ENCODE measurements at places on chromosomes 4 and X.

DNA sequence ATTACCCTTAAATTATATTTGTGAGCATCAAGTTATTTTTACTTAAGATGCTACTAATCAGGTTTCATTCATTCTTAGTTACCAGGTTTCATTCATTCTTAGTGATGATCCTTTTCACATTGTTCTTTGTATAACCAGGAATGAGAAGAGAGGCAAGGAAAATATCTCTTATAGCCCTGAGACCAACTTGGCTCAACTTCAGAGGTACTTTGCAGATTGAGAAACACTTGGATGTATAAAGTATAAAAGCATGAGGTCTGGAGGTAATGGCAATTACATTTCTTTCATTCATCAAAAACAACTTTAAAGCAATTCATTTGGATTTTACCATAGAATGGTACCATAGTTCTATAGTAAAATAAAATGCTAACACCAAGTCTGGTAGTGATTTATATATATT, 231.0 kb downstream of the PRDM5 start:
- no peak for DNase-seq

DNA sequence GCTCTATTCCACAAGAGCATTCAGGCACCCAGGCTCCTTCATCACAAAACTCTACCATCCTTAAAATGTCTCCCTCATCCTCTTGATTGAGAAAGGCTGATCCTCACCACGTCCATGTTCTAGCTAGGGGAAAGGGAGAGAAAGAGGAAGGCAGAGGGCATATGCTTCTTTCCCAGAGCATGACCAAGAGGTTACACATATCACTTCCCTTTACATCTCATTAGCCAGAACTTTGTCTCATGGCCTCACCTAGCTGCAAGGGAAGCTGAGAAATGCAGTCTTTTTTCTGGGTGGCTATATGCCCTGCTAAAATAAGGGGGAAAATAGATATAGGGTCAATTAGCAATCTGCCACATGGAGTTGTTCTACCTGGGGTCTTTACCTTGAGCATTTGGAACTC, 42.7 kb downstream of the LONRF3 start:
- DNase-seq: no peak

- peak; percentile 4 for DNase-seq
Measured at GRCh38 chr4:175891851-175892250, 79.8 kb upstream of the GPM6A start.

DNA sequence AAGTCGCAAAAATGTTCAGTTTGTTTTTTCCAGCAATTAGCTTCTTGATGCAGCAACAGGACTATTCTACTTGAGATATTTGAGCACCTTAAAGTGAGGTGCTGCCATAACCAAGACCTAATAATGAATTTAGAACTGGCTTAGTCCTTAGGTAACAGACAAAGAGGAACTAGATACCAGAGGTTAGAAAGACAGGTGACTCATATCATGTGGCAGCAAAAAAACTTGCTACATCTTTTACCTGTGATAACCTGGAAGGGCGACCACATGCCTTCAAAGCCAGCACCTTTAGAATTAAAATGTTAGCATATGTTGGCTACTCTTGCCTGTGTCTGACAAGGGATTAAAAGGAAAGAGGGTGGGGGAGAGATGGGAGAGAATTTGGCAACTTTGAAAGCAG, 90.4 kb downstream of the ARHGAP6 start:
- no peak for DNase-seq

GRCh38 chr4:61198686-61199085, 1.4 kb upstream of the ADGRL3 start:
- no peak for DNase-seq

DNA sequence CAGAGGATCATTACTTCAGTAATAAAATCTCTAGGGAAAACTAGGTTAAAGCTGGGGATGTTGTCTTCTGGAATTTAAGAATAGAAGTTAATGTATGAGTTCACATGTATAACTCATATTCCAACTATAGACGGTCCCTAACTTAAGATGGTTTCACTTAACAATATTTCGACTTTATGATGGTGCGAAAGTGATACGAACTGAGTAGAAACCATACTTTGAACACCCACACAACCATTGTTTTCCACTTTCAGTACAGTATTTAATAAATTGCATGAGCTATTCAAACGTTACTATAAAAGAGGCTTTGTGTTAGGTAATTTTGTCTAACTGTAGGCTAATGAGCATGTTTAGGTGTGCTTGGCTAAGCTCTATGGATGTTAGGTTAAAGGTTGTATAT, 38.7 kb downstream of the CCSER1 start:
- DNase-seq: no peak

DNA sequence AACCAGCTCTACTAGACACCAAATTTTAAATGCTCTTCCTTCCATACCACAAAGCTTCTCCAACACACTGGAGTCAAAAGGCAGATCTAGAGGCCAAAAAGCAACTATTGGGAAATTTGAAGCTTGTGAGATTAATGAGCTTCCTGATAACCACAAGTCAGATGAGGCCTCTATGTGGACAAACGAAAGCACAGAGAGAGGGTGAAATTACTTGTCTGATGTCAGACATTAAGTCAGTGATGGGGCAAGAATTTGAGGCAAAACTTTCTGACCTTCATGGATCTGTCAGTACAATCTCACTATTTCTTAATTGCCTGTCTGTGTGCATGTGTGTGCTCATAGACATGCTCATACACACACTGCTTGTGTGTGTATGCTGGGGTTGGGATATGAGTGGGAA, 103.6 kb downstream of the GUCY2F start:
- no peak for DNase-seq
